ENCODE measurements at places on chromosomes 3 and 15.

DNA sequence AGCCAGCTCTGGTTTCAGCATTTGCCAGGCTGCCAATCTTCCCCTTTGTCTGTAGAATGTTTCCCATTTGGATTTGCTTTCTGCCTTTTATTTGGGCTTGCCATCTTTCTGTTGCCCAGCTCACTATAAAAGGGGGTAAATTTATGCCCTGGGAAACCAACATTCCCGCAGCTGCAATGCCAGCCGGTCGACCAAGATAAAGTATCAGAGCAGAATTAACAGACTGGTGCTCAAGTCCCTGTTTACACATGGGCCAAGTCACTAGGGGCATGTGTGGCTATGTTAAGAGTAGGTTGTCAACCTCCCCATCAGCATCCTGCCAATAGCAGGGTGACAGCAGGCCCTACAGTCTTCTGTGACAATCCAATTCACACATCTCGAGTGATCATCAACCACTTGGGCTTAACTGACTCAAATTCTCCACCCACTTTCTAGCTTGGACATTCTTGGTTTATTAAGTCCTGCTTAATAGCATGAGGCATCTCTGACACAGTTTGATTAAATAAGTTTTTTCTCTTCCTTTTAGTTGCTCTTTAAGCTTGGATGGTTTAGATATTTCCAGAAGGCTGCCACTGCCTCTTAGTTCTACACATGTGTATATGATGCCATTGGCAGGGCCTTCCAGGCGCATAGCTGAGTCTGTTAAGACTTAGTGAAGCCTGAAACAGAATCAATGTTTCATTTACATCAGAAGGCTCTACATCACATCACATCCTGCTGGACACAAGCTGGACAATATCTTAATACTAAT, 24.1 kb upstream of the VEPH1 start:
- peak; percentile 39 for DNase-seq

GRCh38 chr15:73403171-73403570, 34.4 kb upstream of the HCN4 start:
- peak; percentile 20 for DNase-seq

- no peak for DNase-seq
Observed at GRCh38 chr15:27832237-27832596, 266.9 kb downstream of the OCA2 start.

DNA sequence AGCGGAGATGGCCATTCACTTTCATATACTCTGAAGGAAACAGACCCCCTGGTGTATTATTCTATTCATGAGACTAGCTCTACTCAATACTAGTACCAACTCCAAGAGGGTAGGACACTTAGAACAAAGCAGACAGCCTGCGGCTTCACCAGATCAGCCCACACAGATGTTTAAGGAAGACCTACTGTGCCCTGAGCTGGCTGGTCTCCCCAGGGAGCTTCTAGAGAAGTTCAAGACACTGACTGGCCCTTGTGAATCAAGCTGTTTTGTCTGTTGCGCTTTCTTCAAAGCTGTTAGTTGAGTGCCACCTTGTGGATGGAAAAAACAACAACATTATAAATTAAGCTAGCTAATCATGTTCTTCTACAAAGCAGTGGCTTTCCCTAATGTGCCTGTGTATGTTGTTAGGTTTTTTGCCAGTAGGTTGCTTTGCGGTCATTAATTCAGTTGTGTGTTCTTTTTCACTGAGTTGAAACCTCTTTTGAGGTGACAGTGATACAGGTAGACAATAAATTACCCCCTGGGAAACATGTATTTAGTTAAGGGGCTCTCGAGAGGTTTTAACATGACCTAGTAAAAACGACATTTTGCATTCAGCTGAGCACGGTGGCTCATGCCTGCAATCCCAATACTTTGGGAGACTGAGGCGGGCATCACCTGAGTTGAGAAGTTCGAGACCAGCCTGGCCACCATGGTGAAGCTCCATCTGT, 64.2 kb upstream of the MYZAP start:
- DNase-seq = peak; percentile 85

DNA sequence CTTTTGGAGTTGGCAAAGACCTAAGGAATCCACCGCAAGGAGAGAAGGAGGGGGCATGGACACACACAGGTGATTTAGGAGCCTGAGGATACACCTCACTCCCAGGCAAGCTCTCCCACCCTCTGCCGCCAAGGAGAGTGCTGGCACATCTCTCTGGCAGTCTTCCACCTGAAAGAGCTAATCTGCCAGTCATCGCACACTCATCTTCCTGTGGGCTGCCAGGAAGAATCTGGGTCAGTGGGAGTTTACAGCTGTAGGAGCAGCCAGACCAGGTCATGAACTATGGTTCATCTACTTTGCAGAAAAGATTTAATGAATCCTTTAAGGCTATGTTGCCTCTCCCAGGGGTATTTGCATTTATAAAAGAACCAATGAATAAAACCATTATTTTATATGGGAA, 170.6 kb upstream of the TSC22D2 start:
- peak; percentile 92 for DNase-seq

DNA sequence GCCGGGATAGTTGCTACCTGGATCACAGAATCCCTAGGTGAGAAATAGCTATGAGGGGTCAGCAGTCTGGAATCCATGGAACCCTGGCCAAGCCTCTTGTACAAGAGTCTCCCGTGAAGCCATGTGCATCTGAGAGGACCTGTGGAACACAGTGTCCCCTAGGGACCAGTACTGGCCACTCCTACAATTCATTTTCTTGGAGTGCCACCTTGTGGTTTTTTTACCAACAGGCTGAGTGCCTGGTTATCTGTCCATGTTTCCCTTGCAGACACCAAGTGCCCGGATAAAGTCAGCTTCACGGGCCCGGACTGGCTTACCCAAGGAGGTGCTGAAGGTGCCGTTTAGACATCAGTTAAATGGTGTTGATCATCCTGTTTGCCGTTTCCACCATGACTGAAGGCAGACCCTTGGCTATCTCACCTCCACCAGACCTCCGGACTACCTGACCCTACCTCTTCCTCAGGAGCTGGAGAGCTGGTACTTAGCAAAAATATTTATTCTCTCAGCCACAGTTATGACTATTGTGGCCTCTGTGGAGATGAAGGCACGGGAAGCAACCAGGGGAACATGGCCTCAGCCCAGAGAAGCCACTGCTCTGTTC, 93.9 kb downstream of the RBPMS2 start:
- DNase-seq = peak; percentile 70

DNA sequence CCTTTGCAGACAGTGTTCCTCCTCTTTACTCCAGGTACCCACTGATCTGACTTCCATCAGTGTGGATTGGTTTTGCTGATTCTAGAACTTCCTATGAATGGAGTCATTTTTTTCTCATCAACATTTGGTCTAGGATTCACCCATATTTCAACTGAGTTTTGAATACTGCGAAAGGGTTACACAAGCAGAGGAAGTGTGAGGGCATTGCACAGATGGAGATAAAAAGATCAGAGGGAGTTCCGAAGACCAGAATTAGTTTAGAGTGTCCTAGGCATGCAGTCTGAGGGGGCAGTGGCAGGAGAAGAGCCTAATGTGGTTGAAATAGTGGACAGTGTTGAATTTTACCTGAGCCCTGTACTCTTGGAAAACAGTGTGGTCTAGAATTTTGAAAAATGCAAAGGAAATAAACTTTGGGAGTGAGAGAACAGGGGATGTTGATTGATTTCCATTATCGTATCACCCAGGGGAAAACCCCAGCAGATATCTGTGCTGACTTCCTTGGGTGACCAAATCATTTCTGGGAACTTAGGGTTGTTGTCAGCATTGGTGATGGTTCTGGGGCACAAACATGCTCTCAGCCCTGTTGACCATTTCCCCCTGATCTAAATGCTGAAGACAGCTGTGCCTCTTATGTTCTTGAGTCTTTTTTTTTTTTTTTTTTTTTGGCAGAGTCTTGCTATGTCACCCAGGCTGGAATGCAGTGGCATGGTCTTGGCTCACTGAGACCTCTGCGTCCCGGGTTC, 327.4 kb upstream of the LRRFIP2 start:
- no peak for DNase-seq

GRCh38 chr15:37625576-37625975, 308.9 kb upstream of the TMCO5A start:
- DNase-seq = no peak

DNA sequence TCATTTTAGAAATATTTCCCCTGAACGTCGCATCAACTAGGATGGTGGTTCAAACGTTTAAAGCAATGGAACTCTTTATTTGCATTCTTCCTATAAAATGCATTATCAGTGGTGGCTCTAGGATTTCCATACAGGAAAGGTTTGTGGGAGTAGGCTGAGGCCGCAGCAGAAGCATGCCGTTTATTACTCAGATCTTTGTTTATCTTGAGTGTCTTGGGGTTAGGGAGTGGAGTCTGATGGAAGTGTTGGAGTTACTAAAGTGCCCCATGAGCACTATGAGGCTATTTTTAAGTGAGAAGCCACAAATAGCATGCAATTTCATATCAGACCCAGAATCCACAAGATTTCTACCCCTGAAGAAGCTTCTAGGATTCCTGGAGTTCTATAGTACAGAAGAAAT, 26.2 kb downstream of the ATOSA start:
- peak; percentile 85 for DNase-seq

GRCh38 chr15:76711351-76711827, 193.8 kb downstream of the SCAPER start:
- DNase-seq = no peak

DNA sequence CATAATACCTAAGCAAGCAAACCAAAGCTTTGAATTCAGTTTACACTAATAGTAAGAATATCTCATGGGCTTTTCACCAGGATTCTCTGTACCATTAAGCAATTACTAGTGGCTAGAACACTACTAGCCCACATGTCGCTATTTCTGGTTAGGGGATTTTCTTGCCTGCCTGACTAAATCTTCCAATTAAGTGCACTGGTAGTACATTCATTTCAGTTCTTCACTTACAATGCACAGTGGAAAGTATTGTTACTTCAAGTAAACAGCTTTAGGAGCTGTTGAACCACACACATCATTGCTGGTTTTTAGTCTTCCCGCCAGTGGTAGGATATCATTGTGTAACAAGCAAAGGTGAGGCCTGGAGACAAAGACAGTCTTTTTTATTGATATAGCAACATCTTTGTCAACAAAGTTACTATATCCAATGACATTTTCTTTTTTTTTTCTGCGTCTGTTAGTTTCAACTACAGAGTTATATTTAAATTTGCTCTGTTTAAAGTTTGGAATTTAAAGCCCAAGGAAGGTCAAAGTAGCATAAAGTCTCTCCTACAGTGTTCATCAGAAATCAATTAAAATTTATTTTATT, 826.8 kb upstream of the NR2F2 start:
- DNase-seq = no peak

DNA sequence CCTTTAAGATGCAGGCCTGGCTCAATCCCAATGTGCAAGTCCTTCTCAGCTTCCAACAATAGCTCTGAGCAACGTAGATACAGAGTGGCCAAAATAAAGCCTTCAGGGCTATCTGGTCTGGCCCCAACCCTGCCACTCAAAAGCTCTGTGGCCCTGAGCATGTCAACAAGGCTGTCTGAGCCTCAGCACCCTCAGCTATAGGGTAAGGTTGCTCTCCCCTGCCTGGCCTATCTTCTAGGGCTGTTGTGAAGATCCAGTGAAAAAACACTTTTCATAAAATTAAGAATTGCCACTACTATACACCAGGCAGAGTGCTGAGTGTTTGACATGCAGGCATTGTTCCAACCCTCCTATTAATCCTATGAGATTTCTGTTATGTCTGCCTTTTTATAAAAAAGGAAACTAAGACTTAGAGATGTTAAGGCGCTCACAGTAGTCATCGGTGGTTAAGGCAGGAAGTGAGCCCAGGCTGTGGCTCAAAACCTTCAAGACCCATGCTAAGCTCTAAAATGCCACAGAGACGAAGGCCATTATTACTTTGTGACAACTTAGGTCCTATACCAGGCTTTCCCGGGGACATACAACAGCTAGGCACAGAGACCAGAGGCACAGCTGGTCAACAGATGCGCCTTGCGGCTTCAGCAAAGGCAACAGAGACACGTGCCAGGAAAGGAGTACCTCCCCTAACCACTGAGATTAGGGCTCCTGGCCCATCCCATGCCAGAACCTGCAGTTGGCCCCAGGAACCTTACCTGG, 5.1 kb downstream of the POLG start:
- DNase-seq = no peak

Measured in ELR (cell line).